Chondrocyte (in vitro differentiated cells): ENCODE measurements at places on chromosomes 7 and 10.

- peak; percentile 58 for DNase-seq
Measured at GRCh38 chr10:1570416-1571051, 166.8 kb downstream of the ADARB2 start.

GRCh38 chr10:104417637-104418292 is 64.1 kb downstream of the CFAP58 start:
- DNase-seq: no peak

DNA sequence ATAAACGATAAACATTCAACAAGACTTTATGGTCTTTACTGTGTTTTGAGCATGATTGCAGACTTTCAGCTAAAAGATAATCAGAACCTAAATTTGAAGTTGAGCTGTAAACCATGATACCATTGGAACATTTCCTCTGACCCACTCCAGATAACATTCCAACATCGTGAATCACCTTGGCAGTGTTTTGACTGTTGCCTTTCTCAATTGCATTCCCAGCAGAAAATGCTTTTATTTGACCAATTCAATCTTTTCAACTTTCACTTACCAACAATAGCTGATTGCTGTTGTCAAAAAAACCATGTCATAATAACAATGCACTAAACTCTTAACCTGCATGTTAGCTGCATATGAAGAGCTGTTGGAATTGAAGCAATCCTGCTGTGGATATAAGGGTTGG is 165.5 kb downstream of the MDFIC start:
- no peak for DNase-seq

DNA sequence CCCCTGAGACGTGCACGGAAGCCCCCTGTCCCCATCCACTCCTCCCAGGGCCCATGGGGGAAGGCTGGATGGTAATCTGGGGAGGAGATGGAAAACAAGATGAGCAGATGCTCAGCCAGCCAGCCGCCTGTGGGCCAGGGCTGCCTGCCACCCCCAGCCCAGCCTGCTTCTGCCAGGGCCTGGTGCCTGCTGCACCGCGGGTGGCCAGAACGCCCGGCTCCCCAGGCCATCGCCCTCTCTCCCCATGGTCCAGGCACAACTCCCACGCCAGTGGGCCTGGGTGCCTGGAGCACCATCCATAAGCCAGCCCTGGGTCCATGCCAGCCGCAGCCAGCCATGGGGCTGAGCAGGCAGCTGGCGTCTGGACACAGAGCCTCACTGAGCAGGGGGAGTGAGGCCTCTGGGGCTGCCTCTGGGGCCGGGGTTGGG is 57.2 kb upstream of the ELN start:
- peak; percentile 70 for DNase-seq

DNA sequence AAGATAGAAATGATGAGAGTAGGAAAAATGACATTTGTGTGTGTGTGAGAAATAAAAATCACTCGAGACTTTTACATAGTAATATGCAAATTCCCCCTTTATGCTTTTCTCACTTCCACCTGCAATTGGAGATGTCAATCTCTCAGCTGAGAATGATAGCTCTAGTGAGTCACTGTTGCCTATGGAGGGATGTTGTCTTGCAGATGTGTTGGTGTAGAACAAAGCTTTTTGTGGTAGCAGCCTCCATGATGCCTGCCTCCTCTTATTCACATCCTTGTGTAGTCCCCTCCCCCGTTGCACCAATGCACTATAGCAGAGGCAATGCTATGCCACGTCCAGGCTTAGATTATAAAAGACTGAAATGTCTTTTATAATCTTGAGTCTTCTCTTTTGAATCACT is 33.8 kb downstream of the SPAG6 start:
- DNase-seq: no peak
